ENCODE measurements at places on chromosomes 5 and 9.

DNA sequence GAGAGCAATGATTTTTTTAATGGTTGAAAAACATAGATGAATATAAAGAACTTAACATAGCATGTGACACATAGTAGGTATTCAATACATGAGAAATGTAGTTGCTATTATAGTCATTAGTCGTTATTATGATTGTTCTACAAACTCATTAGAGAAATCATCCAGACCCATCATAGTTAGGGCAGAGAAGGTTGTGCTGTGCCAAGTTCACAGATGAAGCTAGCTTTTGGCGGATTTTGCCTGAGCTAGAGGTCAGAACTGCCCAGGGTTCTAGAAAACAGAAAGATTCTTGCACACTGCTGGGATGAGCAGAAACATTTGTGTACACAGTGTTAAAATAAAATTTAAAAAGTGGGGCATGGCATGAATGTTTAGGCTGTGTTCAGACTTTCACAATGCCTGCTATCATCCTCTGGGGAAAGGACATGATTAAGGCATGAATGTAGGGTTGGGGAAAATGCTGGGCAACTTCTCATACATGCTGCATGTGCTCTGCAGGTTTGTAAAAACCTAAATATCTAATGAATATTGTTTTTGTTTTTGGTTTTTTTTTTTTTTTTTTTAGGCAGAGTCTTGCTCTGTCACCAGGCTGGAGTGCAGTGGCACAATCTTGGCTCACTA is 33.3 kb upstream of the RAD23B start:
- DNase-seq, result no peak

- no peak for DNase-seq
Observed at GRCh38 chr5:54761213-54761701, 224.1 kb downstream of the ESM1 start.

GRCh38 chr9:133661846-133662540 is 25.8 kb downstream of the DBH start:
- no peak for DNase-seq

DNA sequence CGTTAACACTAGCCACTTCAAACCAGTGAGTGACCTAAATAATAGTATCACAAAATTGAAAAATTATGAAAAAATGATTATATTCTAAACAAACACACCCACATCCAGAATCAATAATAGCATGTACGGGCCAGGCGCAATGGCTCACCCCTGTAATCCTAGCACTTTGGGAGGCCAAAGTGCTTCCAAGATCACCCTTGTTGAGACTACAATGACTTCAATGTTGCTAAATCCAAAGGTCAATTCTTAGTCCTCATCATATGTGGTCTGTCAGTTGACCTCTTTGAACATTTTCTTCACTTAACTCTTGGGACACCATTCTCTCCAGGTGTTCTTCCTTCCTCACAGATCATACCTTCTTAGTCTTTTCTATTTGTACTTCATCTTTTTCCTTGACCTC is 11.3 kb downstream of the RIOK2 start:
- DNase-seq, result no peak

GRCh38 chr5:167509076-167509475 is 782.4 kb upstream of the WWC1 start:
- no peak for DNase-seq

GRCh38 chr9:92004045-92004392 is 54.0 kb upstream of the ROR2 start:
- no peak for DNase-seq

DNA sequence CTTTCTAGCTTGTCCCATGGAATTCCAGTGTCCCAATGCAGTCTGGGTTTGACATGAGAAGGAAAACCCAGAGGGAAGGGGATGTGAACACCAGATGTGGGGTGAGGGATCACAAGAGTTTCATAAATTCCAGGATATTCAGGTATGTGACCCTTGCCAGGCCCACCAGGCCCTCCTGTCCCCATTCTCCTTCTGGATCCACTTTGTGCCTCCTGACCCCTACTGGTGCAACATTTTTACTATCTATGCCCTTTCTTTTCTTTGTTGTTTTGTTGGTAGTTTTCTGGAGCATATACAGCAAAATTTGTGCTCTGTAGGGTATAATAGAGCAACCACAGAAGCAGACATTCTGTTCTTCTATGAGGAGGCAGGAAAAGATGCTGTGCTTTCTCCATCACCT is 597.0 kb upstream of the GRAMD2B start:
- no peak for DNase-seq

GRCh38 chr9:6641961-6642360 is 3.6 kb downstream of the GLDC start:
- no peak for DNase-seq

DNA sequence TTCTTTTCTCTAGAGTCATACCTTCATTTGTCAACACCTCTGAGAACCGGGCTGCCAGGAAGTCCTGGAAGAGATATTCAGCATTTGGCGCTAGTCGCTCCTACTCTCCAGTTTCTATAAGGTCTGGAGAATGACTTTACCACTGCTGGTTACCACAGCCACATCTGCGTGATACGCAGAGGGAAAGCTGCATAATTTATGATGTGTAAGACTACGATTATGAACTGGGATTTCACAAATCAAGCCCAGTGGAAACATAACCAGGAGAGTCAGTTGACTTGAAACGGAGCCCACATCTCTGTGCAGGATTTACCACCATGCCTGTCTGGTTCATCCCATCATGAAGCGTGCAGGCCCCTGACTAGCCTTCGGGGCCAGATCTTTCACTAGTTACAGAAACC is 72.6 kb downstream of the FGF1 start:
- no peak for DNase-seq

GRCh38 chr9:110951805-110952539 is 86.3 kb downstream of the LPAR1 start:
- DNase-seq, result no peak

DNA sequence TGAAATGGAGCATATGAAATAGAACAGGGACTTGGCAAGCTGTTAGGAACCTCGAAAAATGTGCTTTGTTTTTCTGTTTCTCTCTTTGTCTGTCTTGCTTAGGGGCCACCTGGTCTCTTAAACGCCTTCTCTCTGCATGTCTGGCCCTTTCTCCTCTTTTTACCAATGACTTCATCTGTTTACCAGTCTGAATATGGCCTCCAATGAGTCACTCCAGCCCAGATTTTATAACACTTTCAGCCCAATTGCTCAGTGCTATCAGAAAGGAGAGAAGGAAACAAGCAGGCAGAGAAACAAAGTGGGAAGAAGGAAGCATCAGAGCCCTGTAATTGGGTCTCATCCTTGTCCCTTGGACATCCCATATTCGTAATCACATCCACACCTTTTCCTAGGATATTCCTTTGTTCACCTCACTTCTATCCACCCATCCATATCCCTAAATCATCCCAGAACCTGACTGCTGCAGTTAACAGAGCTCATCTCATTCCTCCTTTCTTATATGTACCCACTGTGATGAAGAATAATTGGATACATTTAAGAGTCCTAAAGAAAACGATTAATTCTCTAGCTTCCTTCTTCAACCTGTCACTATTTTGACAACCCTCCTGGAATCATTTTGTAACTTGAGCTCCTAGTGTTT is 151.8 kb upstream of the GPR151 start:
- no peak for DNase-seq

DNA sequence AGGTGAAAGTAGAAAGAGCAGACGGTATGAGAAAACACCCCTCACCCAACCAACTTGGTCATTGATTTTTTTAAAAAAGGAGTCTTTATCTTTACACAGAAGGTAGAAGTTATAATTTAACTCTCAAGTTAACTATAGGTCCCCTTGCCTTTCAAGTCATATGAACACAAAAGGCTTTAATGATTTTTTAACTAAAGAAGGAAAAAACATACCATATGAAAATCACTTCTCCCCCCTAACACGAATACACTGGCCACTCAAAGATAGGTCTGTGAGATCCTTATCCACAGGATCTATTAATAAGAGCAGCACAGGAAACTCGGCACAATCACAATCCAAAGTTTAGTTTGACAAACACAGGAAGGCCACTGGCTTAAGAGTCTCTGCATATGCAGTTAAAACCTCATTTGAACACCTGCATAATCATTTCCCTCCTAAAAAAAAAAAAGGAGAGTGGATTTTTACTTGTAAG is 138.0 kb downstream of the ENC1 start:
- DNase-seq, result no peak

GRCh38 chr9:112858625-112859147 is 32.0 kb downstream of the SLC46A2 start:
- DNase-seq, result no peak

- no peak for DNase-seq
Observed at GRCh38 chr5:91794856-91795548, 411.9 kb upstream of the ARRDC3 start.

DNA sequence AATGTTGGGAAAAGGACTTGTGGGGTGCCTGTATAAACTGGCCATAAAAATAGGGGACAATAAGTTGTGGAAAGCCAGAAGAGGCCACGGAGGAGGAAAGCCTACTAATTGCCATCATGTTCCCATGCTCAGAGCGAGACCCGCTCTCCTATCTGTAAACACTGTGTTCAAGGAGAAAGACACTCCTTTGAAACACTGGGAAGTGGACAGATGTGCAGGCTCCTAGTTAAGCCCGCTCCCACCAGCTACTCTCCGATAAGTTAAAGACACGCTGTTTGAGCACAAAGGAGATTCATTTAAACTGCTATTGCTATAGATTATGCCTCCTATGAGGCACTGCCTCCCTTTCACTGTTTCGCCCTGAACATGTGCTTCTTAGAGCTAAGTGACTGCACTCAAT is 9.3 kb downstream of the CRAT start:
- DNase-seq, result no peak

- no peak for DNase-seq
Observed at GRCh38 chr5:109601736-109602135, 88.0 kb upstream of the MAN2A1 start.

DNA sequence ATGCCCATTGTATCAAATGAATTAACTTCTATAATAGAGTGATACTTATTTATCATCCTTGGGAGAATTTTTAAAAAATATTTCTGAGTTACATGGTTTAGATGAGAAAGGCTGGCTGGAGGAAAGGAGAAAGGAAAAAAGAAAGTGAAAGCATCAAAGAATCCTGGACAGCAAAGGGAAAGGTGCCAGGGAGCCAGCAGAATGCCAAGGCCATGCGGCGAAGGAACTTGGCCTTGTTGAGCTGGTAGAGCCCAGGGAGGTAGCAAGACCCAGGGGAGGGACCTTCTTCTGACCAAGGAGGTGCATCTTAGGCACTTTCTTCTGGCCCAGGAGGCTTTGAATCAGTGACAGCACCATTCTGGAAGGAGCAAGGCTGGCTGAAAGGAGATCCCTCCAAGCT is 240.5 kb downstream of the ENC1 start:
- DNase-seq, result no peak

GRCh38 chr9:136825295-136826187 is 16.7 kb upstream of the AJM1 start:
- DNase-seq, result no peak

All from effector CD4-positive, alpha-beta T cell (primary cell).